ENCODE measurements at places on chromosomes 6 and 20.
A peak's percentile ranks its signal among the peaks of the same experiment; 100 is the strongest.

GRCh38 chr6:126905917-126906316, 212.6 kb upstream of the RSPO3 start:
- DNase-seq, result no peak

GRCh38 chr20:41287327-41287726, 30.2 kb downstream of the ZHX3 start:
- DNase-seq, result no peak

- DNase-seq, result no peak
These were observed 79.3 kb downstream of the AHI1 start for GRCh38 chr6:135418040-135418760.

- no peak for DNase-seq
These were observed 29.7 kb downstream of the RREB1 start for GRCh38 chr6:7137335-7138045.

GRCh38 chr6:28648035-28648877, 122.6 kb downstream of the GPX5 start:
- peak; percentile 90 for DNase-seq

- peak; percentile 18 for DNase-seq
These were observed 171.6 kb upstream of the FBXL4 start for GRCh38 chr6:99119109-99120031.

DNA sequence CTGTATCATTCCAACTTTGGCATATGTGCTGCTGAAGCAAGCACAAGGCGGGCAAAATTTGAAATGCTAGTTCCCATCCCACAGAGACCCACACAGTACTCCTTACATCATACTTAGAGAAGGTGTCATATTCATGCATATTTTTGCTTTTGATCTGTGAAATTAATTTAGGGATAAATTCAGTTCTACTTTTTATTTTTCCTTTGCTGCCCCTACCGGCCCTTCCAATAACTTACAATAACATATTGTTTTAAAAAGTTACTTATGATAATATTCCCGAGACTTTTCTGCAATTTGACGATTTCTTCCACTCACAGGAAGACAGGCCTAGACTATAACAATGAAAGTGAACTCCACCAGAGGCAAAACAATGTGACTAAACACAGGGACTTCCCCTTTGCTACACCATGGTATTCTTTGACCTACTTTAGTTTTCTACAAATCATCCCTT, 35.0 kb downstream of the SESN1 start:
- no peak for DNase-seq

DNA sequence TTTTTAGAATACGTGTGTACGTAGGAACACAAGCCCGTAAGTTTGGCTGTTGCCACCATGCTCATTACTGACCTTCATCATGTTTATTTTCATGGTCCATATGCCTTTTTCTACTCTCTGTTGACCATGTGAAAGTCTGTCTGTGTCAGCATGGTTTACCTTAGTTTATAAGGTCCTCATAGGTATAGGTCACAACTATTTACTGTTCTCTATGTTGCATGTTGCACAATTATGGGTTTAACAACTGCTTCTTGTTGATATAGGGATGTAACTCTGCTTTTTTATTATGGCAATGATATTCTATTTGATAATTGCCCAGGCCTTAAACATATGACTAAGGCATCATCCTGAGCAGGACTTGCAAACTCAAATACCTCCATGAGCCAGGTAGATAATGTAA, 13.4 kb upstream of the RANBP9 start:
- no peak for DNase-seq

DNA sequence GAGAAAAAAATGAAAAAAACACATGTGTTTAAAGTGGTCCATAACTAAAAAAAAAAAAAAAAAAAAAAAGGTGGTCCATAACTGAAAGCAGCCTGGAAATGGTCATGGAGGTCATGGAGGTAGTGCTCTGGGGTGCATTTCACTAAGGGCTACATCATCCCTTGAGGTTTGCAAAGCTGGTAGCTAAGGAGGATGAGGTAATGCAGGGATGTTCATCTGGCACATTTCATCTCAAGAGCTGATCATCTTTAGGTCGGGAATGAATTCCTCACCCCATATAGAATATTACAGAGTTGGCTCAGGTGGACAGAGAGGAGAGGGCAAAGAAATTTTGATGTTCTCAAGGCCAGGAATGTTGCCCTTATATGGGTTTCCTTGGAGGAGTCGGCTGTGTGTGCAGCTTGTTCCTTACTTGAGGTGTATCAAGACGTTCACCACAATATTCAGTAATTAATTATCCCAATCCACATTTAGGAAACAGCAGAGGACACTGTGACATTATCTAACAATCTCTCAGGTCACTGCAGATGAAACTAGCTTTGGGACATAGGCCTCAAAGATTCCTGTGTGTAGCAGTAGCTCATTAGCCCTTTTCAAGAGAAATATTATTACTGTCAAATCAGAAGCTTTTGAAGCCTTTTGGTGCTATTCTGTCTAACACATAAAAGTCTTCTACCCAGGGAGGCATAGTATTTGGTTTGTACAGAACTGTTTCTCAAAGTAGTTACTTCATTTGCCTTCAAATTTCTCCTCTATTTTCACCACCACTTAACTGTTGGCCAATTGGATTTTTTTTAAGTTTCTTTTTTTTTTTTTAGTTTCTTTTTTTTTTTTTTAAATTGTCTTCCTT, 46.8 kb downstream of the CYP24A1 start:
- DNase-seq, result no peak

DNA sequence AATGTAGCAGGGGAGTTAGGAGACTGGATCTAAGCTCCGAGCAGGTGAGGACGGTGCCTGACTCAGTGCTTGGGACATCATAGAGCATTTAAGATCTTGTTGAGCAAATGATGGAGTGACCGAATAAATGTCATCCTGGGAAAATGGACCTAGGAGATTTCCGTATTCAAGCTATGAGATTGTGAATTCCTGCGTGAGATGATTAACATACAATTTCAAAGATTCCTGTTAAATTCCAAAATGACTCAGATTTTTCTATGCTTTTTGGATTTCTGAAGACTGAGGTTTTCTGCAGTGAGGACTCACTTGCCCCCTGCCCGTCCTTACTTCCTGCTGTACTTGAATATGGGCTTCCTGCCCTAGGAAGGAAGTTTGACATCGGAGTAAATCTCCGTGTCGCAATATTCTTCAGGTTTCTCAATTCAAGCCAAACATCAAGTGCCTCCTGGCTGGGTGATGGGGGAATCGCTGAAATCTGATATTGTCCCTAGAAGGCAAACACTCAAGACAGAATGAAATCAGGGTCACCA, 5.2 kb downstream of the SYTL3 start:
- DNase-seq, result no peak

- DNase-seq, result no peak
These were observed 1.9 kb upstream of the TPD52L2 start for GRCh38 chr20:63863021-63863797.

DNA sequence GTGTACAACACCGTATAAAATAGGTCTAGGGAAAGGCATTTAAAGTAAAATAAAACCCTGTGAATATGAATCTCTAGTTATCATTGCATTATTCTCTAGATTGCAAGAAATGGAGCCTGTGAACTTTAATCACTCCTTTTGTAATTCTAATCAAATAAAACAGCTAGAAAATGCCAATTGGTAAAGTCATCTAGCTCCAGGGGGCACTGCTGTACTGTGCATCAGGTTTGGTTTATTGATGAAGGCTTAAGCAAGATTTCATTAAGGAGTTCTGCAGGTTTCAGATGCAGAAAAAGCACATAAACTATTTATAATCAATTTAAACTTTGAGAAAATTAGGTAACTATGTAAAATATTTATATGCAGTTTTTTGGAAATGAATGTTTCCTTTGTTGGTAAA, 645.0 kb downstream of the PHF3 start:
- DNase-seq, result peak; percentile 18

- no peak for DNase-seq
These were observed 15.0 kb downstream of the SLC22A16 start for GRCh38 chr6:110461376-110461775.

DNA sequence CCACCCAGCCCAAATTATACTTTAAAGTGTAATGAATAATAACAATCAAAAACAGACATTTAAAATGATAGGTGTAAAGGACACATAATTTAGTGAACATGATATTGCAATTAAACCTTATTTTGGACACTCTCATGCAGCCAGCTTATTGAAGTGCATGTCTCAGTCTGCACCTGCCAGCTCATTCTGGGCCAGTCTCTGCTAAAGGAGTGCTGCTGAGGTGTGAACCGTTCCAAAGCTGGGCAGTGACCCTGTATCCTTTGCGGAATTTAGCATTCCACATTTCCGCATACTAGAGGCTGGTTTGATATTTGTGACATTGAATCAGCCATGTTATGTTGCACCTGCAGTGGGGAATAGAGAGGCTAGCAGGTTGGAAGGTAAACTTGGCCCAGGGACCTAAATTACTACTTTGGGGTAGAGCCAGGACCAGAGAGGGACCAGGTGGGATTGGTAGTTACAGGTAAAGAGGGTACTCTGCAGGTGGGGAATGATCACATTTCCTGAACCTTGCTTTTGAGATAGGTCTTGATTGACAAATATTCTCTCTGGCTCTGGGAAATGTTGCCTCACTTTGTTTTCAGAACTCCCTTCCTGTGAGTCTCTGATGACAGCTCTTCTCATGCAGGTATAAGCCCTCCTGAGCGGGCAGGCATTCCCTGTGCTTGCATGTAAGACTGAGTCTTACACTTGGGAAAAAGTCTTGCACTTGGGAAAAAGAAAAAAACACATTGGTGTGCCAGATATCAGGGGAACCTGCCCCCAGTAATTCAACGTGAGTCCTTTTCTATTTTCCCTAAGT, 26.2 kb downstream of the TULP4 start:
- no peak for DNase-seq

DNA sequence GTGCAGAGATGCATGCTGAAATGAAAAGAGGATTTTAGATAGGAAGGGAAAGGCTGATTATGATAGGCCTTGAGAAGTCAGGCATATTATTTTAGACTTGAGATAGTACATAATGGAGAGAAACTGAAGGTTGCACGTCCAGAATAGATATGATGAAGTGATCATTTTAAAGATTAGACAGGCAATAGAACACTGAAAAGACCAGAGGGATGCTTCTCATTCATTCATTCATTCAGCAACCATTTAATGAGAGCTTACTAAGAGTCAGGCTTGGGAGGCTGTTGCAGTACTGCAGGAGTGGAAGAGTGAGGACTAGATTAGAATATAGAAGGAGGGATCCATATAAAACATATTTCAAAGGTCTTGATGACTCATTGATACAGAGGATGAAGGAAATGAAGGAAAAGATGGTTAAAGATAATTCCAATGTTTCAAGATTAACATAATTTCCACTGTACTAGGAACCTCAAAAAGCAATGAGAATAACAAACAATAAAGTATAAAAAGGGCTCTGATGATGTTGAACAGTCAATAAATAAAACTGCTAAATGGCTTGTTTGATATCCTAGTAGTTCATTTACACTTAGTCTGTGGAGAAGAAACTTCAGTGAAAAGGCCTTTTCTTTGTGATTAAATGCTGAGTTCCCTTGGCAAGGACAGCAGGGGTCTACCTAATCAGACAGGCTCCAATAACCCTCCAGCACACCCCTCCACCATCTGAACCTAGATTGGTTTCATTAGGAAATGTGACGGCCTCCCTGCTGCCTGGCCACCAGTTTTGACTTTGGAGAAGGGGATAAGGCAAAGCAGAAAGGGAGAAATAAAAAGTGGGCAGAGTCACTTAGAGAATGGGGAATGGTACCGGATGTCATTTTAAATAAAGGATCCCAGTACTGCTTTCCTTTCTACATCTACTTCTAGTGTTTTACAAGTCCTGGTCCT, 5.3 kb upstream of the FBXO9 start:
- DNase-seq, result no peak

- DNase-seq, result no peak
These were observed 308.7 kb downstream of the SAMD5 start for GRCh38 chr6:147817042-147817689.

DNA sequence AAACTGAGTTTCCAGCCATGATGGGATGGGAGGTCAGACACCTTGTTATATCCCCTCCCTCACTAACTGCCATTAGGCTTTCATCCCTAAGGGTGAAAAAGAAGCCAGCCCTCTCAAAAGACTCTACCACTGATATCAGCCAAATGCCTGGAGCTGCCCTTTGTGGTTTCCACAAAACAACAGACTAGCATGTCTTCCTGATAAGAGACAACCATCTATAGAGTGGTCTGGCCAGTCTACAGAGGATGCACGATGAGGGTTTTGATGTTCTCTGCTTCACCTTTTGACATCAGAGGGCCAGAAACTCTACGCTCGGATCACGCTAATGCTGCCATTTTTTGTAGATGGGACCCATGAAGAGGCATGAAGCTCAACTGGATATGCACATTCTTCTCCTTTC, 61.7 kb upstream of the ARHGAP18 start:
- no peak for DNase-seq

GRCh38 chr6:169833258-169833794, 81.9 kb downstream of the ERMARD start:
- DNase-seq, result no peak

GRCh38 chr20:18856873-18857272, 43.3 kb downstream of the SCP2D1 start:
- DNase-seq, result no peak

- DNase-seq, result no peak
These were observed 213.6 kb upstream of the SUPT3H start for GRCh38 chr6:45591306-45591705.

DNA sequence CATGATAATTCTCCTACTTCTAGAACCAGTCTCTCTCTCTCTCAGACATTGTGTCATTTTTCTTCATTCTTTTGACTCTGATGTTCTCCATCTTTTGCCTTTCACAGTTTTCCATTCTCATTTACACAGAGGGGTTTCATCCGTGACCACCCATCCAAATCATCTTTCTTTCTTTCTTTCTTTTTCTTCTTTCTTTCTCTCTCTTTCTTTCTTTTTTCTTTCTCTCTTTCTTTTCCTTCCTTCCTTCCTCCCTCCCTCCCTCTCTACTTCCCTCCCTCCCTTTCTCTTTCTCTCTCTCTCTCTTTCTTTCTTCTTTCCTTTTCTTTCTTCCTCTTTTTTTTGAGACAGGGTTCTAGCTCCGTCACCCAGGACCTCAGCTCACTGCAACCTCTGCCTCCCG, 19.9 kb upstream of the SASH1 start:
- DNase-seq, result no peak

DNA sequence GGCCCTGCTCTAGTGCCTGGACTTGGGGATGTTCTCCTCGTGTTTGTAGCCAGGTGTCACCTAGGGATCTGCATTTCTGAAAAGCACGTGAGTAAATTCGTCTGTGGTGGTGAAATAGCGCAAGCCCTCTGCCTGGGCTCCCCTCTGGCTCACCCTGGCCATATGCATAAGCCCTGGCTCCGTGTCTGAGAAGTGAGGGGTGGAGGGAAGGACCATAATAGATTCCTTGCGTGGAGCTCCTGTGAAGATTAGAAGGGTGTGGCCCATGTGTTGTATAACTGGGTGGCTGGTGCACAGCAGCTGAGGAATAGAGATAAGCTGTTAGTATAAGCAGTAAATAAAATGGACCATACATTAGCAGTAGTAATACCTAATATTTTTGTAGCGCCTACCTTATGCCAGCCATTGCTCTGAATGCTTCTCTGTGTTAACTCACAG, 4.8 kb downstream of the BCAS1 start:
- DNase-seq, result no peak

DNA sequence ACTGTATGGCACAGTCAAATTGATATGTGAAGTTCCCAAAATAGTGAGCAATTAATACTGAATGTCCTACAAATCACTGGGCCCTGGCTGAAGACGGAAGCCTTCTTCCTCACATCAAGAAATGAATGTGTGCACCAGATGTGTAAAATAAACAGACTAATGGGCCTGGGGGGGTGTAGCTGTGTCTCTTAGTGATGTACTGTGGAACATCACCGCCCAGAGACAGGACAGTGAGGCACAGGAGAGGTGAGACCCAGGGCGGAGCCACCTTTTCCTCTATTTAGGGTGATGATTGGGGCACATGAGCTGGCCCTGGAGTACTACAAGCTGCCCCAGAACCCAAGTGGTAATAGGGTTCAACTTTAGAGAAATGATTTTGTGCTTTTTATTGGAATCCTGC, 368.5 kb upstream of the ARID1B start:
- no peak for DNase-seq

- DNase-seq, result no peak
These were observed 96.6 kb upstream of the IRAK1BP1 start for GRCh38 chr6:78770765-78771164.

All from Panc1 (cell line).